ENCODE measurements at places on chromosomes 6 and 20.

GRCh38 chr20:51139891-51140290, 117.0 kb upstream of the KCNG1 start:
- DNase-seq, result no peak

DNA sequence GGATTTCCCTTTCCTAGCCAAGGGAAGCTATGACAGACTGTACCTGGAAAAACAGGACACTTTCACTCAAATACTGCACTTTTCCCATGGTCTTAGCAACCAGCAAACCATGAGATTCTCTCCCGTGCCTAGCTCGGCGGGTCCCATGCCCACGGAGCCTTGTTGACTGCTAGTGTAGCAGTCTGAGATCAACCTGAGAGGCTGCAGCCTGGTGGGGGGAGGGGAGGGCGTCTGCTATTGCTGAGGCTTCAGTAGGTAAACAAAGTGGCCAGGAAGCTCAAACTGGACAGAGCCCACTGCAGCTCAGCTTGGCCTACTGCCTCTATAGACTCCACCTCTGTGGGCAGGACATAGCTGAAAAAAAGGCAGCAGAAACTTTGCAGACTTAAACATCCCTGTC, 61.8 kb downstream of the EPM2A start:
- DNase-seq, result no peak

DNA sequence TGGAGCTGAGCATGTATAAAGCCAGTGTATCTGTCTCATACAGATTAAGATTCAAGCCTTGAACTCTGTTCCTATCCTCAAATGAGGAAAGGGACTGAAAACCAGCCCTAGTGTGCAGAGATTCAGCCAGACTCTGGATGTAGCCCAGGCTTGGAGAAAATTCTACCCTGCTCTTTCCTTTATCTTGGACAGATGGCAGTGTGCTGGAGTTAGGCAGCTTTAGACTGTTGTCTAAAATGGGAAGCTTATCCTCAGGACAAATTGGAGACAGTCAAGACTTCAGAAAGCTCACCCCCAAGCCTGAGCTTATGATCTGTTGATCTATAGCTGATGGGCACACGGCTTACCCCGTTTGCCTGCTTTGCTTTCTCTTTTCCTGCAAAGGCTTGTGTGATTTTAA, 1057.6 kb downstream of the KIF16B start:
- no peak for DNase-seq

GRCh38 chr6:134400941-134401340, 83.0 kb upstream of the SGK1 start:
- DNase-seq, result no peak

DNA sequence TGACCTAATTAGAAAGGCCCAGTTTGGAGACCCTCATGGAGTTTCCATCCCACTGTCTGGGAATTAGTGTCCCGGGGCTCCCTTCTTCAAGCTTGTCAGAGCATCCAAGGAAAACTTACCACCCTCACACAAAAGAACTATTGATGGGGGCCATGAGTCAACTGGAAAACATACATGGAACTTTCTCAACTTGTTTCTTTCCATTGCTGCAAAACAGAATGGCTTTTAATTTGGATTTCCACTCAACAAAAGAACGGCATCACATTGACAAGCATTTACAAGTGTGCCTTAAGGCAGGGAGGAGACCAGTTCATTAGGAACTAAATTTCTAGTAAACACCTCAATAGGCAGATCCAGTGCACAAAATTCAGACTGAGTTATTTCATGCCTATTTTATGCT, 289.1 kb upstream of the PREP start:
- DNase-seq, result no peak

DNA sequence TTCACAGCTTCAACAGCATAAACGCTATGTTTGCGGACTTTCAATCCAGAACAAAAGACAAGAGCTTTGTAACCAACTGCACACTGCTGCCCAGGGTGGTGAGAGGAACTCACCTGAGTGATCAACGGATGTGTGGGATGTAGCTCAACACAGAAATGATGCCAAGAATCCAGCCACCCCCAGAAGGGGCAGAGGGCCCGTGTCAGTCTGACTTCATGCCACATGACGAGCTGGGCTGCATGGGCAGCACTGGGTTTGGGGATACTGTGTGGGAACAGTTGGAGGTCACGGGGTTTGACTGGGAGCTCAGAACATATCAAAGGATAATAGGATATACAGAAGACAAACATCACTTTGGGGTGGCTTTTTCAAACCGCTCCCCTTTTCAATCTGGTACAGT, 79.4 kb upstream of the TRAF3IP2 start:
- no peak for DNase-seq

GRCh38 chr6:56102216-56102615, 145.2 kb downstream of the COL21A1 start:
- no peak for DNase-seq

GRCh38 chr6:43491750-43492661, 14.6 kb downstream of the TJAP1 start:
- DNase-seq, result no peak

DNA sequence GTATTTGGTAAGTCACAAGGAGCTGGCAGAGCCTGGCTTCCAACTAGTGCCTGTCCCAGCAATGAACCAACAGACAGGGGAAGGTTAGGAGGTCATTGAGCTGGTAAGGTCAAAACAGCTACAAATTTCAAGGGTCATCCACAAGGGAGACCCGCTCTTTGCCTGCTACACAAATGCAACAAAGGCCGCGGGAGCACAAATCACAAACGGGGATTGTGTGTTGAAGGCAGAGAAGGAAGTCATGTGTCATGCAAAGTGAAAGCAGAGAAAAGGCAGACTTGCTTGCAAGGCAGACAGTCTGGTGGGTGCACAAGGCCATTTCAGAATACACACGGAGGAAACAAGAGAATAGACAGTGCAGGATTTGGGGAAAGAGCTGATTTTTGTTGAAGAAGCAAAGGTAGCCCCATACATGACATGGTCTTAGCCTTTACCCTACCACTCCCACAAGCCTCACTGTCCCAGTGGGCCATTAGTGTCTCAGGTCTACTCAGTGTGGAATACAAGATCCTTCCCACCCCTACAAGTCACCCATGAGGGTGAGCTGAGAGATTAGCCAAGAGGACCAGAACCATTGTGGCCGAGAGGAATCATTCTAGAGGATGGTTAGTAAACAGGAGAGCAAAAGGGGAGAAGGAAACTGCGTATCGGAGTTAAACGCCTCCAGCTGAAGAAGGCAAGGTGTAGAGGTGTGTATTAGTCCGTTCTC, 18.1 kb upstream of the SAMHD1 start:
- no peak for DNase-seq

GRCh38 chr6:157106487-157106886, 216.8 kb downstream of the TMEM242 start:
- no peak for DNase-seq

GRCh38 chr6:131914967-131915751, 36.0 kb downstream of the CCN2 start:
- DNase-seq, result no peak

DNA sequence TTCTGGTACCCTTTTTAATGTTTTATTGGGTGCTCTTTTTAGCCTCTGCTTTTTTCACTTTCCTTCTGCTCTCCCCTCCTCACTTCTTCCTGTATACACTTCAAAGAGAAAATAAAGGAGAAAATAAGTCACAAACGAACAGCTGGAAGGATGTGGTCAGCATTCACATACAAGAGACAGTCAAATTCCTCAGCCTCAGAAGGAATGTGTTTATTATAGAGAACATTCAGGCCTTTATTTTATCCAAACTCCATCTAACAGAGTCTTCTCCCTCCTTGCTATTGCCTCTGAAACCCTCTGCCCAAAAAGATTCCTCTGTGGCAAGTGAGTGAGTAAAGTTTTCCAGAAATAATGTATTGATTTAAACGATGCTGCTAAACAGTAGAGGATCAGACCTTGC, 490.4 kb downstream of the FRK start:
- no peak for DNase-seq

DNA sequence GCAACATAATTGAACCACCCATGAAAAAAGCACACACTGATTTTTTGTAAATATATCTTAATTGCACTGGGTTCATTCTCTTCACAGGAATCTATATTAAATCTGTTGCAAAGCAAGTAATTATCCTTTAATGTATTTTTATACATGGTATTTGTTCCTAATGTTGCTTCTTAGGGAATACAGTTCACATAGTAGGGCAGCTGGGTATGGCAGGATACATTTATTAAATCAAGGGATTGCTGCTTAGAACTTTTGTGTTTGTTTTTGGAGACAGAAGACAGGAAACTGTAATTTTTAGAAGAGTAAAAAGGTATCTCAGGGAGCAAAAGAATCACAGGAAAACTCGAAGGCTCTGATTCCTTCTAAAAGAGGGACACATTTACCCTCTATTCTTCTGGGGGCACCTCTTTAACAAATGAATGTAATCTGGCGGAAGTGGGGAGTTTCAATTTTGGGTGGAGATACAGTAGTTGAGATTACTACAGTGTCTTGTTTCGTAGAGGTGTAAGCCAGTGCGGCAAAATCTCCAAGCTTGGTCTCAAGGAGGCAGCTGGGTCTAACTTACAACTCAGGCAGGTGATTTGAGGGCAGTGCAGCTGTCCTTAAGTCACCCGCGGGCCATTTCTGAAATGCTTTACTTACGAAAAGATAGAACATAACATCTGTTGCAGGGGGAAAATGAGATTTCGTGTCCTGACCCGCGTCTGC, 812 bp upstream of the SMIM13 start:
- no peak for DNase-seq

GRCh38 chr20:3731944-3732326, 550 bp upstream of the HSPA12B start:
- DNase-seq, result no peak

GRCh38 chr6:13566500-13566899, 7.9 kb upstream of the SIRT5 start:
- no peak for DNase-seq

- DNase-seq, result no peak
These were observed 8.3 kb downstream of the POM121L2 start for GRCh38 chr6:27303613-27304272.

GRCh38 chr6:77361018-77361417, 102.3 kb downstream of the HTR1B start:
- no peak for DNase-seq

DNA sequence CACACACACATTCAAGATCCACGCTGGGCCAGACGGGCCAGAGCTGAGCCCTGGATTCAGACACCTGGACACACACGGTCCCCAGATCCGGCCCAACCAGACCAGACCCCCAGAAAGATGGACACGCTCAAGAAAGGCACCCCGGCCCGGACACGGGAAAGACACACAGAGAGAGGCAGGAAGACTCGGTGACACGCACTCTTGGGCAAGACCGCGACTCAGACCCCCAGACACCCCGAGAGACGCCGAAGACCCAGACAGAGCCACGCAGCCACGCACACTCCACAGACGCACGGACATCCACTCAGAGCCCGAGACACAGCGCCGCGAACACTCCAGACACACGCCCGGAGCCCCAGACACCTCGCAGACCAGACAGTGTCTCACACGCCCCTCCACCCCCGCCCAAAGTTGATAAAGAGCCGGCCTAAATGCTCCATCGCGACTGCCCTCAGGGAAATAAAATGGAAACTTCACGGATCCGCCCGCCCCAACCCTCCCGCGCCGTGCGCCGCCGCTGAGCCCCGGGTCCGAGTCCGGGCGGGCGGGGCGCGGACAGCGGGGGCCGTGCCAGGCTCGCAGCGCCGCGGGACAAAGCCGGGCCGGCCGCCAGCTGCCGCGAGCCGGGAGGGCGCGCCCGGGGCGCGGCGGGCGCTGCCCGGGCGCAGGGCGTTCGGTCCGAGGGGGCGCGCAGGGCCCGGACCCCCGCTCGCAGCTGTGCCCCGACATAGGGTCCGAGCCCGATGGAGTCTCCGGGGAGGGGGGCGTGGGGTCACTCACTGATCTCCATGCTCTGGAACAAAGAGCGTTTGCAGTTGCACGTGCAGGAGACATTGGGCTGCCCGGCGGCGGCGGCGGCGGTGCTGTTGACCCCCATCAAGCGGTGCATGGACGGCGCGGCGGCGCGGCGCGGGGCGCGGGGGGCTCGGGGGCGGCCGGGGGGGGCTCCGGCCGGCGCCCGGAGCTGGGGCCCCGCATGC, 831 bp downstream of the PMEPA1 start:
- no peak for DNase-seq

- no peak for DNase-seq
These were observed 110.2 kb downstream of the DACT2 start for GRCh38 chr6:168209420-168209819.

- no peak for DNase-seq
These were observed 172.2 kb upstream of the THBS2 start for GRCh38 chr6:169425628-169426370.

GRCh38 chr6:150426198-150426597, 57.4 kb downstream of the IYD start:
- no peak for DNase-seq

DNA sequence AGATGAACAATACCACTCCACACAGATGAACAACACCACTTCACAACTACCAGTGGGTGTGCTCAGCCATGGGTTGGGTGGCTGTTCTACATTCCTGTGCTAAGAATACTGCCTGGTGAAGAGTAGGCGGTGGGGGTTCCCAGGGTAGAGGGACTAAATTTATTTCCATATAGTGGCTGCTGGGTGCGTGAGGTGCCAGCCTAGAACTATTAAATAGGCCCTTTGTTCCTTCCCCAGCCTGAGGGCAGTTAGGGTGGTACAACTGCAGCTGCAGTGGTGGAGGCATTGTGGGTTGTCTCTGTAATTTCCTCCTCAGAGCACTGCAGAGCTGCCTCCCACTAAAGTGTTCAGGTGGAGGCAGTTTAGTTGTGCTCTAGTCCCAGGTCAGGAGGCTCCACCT, 618.4 kb downstream of the MMUT start:
- no peak for DNase-seq

DNA sequence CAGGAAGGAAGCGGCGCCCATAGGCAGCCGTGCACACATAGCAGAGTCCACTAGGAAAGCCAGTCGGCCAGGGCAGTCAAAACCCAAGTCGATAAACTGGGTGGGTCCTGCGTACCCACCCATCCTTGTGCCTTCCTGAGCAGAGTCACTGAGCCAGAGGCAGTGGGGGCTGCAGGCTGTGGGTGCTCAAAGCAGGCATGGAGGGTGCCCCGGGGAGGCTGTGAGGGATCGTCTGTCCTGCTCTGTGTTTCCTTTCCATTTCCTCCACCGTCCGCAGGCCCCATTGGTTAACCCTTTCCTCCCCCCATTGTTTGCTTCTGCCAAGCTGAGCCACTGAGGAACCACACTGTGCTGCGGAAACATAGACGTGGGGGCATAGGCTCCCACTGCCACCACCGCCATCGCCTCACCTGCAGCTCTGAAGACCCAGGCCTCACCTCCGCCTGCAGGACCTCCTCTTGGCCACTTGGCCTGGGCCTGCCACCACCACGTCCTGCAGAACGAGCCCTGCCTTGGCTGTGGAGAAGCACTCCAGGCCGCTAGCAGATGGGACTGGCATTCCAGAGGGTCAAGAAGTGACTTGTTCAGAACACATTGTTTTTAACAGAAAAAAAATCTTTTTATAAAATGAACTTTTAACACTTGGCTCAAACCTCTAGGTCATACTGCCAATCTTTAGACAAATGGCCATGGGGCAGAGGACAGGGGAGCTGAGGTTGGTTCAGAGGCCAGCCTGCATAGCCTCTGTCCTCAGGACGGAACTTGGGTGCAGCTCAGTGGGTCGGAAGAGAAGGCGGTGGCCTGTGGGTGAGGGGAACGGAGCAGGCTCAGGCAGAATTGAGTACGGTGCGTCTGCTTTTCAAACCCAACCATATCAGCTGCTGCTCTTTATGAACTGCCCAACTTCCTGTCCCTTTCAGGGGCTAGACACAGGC, 52.6 kb downstream of the TCP11 start:
- no peak for DNase-seq

- DNase-seq, result no peak
These were observed 104.9 kb upstream of the NXT1 start for GRCh38 chr20:23245553-23246181.

- DNase-seq, result no peak
These were observed 39.5 kb downstream of the ID4 start for GRCh38 chr6:19876672-19877071.

- DNase-seq, result no peak
These were observed 31.4 kb upstream of the TRIM26 start for GRCh38 chr6:30244560-30244959.
